Neural crest cell (in vitro differentiated cells): ENCODE measurements at places on chromosomes 2 and 18. TPM values are rescaled to one million over a fixed set of nuclear protein-coding genes. Genes with fewer than 3 reads are reported as not detected.

Gene ONECUT2
- 8.2 and 10.8 TPM in 2 replicates for total RNA-seq

Gene GALNT14
- total RNA-seq: 1.4 and 1.5 TPM in 2 replicates

Gene C2orf80
- total RNA-seq: 0.73 and 1.0 TPM in 2 replicates

Gene PLCL1
- 0.32 and 0.72 TPM in 2 replicates for total RNA-seq

Gene ATOH8
- total RNA-seq: 6.9 and 7.7 TPM in 2 replicates

Gene CYP27C1
- total RNA-seq: 10.1 and 10.2 TPM in 2 replicates

DNA sequence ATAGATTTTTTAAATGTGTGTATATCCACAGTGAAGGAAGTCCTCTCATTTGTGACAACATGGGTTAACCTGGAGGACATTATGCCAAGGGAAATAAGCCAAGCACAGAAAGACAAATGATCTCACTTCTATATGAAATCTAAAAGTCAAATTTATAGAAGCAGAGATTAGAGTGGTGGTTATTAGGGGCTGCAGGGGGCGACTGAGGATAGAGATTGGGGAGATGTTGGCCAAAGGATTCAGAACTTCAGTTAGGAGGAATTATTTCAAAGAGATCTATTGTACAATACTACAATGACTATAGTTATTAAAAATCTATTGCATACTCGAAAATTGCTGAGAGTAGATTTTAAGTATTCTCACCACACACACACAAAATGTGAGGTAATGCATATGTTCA lies 252.4 kb upstream of the SLC39A10 start:
- DNase-seq: no peak

GRCh38 chr2:132671151-132671835 lies 1.3 kb upstream of the LYPD1 start:
- peak; percentile 14 for DNase-seq

DNA sequence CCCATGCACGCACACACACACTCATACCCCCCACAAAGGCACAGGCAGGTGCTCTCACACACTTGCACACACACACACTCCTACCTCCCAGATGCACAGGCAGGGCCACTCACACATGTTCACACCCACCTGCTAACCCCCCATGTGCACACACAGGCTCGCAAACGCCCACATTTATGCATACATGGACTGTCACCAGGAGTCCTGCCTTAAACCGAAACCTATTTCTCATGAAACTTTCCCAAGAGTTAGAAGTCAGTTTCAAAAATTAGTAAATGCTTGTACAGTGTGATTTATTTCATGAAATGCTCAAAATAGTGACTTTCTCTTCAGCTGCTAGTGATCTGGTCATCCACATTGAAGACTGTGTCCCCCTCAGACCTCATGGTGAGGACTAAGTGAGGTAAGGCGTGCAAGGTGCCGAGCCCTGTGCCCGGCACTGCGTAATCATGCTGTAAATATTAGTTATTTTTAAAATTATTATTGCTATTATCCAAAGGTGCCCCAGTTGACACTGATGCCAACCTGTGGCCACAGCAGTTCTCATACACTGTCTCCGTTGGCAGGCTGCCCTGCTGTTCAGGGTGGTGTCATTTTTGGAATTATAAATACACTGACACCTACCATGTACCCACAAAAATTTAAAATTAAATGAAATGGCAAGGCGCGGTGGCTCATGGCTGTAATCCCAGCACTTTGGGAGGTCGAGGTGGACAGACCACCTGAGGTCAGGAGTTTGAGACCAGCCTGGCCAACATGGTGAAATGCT lies 12.4 kb downstream of the CNNM4 start:
- no peak for DNase-seq

DNA sequence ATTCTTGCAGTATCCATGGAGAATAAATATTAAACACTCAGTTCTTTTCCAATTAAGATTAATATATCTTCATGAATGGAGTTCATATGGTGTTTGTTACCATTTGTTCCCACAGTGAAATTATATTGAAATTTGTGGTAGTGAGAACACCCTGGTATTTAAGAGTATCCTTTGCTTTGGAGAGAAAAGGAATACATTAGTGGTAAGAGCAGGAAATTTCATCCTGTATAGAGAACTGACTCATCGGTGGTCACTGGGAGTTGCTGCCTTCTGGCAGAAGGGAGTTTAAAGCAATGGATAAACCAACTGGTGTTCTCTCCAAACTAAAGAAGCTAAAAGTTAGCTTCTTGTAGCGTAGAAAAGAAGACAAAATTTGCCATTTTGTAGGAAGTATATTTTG lies 107.3 kb downstream of the MYO1B start:
- DNase-seq: no peak

- DNase-seq: no peak
These were observed 256.7 kb downstream of the ATAD2B start for GRCh38 chr2:23670245-23670592.

DNA sequence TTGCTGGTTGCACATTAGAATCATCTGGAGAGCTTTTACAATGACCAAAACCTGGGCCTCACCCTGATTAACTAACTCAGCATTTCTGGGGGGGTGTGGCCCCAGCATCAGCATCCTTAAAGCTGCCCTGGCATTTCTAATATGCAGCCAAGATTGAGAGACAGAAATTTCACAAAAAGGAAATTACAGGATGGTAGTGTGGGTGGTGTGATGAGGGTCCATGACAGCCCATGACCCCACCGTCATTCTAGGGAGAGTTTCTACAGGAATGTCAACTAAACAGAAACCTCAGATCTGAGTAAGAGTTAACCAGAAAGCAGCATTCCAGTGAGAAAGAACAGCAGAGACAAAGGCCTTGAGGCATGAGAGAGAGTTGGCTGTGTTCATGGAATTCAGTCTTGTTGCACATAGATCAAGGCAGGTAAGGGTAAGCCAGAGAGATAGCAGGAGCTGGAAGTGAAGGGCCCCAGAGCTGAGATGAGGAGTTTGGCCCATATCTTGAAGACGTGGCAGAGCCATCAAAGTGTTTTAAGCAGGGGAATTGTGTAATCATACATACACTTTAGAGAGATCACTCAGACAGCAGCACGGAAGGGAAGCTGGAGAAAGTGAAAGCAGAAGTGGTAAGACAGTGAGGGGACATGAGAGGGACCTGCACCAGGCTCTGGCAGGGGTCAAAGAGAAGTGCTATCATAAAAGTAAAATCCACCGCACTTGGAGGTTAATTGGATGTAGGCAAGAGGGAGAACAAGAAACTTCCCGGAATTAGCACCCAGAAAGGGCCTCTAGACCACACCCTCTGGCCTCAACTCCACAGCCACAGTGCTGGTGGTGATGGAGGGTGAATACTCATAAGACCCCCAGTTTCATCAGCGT lies 7.8 kb upstream of the TRABD2A start:
- no peak for DNase-seq

DNA sequence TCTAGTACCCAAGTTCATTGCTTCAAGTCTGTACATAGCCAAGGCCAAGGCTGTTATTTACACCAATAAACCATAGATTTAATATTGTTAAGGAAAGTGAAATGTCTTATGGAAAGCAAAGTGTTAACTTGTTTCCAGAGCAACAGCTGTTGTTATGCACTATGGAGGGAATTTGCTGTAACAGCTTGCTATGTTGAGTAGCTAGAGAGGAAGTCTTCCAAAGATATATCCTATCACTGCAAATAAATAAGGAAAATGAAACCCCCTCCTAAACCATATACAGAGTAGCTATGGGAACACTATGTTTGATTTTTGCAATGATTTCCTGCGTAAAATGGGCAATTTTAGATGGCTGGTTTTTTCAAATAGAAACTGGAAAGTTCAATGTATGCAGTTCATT lies 21.1 kb downstream of the TMEM182 start:
- DNase-seq: no peak

DNA sequence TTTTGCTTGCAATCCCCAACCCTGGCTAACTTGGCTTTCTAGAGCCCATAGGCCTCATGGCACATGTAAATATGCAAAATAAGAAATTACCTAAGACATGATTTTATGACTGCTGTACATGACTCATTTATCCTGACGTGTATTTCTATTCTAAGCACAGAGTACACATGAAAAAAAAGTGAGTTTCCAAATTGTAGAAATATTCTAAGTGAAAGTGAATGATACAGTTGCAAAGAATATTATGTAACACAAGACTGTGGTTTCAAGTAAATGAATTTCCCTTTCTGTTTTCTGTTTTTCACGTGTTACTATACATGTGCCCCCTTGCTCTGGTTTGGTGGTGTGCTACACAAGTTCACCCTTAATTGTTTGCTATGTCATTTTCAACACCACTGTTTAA lies 162.4 kb downstream of the LRP1B start:
- DNase-seq: no peak

DNA sequence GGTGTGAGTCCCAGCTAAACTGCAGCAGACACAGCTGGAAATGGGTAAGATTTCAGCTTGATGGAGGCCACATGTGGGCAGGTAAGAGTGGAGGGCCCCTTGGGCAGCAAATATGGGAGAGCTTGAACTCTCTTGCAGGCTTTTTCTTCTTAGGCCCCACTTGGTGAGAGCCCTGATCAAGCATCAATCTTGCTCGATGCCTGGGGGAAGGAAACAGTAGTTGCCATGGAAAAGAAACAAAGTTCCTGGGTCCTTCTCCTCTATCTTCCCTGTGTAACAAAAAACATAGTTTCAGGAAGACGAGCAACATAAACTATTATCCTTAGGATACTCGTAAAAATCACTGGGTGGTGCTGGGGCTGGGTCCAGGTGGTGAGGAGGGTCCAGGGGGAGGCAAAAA lies 42.9 kb downstream of the KIAA1328 start:
- no peak for DNase-seq

GRCh38 chr2:200447139-200447855 lies 62.6 kb downstream of the KCTD18 start:
- no peak for DNase-seq

DNA sequence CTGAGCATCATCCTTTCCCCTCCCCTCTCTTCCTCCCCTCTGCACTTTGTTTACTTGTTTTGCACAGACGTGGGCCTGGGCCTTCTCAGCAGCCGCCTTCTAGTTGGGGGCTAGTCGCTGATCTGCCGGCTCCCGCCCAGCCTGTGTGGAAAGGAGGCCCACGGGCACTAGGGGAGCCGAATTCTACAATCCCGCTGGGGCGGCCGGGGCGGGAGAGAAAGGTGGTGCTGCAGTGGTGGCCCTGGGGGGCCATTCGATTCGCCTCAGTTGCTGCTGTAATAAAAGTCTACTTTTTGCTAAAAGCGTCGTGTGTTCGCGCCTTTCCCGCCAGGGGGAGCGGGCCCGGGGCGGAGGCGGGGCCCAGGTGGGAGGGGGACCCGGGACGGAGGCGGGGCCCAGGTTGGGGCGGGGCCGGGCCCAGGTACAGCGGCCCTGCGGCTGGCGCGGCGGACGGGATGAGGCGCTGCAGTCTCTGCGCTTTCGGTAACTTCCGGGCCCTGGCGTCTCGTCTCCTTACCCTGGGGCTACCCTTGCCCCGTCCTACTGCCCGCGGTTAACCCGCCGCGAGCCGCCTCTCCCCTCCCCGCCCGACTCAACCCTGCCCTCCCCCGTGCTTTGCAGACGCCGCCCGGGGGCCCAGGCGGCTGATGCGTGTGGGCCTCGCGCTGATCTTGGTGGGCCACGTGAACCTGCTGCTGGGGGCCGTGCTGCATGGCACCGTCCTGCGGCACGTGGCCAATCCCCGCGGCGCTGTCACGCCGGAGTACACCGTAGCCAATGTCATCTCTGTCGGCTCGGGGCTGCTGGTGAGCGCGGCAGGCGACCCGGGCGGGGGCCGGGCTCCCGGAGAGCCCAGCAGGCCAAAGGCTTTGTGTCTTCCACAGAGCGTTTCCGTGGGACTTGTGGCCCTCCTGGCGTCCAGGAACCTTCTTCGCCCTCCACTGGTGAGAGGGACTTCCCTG lies at the start of gene KRTCAP3:
Gene KRTCAP3, plus strand, starts transcription at position 424 of the 962 bp plus-strand sequence. Its CDS starts 32 bp downstream, at position 456.
- no peak for DNase-seq

DNA sequence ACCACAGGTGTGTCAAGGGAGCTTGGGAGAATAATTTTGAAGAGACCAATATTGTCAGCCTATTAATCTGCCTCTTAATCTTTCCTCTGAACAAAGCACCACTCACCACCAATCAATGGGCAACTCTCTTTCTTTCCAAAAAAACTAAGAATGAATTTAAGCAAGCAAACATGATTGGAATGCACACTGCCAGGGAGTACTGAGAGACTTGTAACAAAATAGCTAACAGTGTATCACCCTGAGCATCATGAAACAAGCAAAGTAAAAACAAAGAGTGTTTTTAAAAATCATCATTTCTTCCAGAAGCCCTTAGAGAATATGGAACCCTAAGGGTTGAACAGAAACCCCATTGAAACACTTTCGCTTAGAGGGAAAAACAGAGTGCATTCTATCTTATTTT lies 299.7 kb downstream of the DSEL start:
- no peak for DNase-seq

GRCh38 chr2:100391735-100392515 lies 25.5 kb downstream of the CHST10 start:
- no peak for DNase-seq

- DNase-seq: no peak
These were observed 44.4 kb upstream of the LCLAT1 start for GRCh38 chr2:30402441-30403182.

- DNase-seq: no peak
These were observed 7.0 kb downstream of the EFEMP1 start for GRCh38 chr2:55916473-55917049.

GRCh38 chr2:130825966-130826253 lies 10.8 kb upstream of the ARHGEF4 start:
- DNase-seq: no peak

DNA sequence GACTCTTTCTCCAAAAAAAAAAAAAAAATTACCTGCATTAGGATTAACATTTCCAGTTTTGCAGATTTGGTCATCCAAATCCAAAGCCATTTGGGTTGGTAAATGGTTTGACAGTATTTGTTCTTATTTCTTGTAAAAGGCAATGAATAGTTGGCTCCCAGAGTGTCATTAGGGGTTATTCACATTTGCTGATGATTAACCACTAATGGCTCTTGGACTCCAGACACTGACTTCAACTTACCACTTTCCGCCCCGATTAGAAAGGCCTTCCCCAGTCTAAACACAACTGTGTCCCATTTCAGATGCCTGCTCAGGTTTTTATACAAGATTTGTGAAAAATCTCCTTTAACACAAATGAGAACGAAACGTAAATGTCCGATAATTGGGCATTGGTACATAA lies 9.6 kb upstream of the TGIF1 start:
- DNase-seq: no peak
